ENCODE measurements at places on chromosomes 4 and X.

DNA sequence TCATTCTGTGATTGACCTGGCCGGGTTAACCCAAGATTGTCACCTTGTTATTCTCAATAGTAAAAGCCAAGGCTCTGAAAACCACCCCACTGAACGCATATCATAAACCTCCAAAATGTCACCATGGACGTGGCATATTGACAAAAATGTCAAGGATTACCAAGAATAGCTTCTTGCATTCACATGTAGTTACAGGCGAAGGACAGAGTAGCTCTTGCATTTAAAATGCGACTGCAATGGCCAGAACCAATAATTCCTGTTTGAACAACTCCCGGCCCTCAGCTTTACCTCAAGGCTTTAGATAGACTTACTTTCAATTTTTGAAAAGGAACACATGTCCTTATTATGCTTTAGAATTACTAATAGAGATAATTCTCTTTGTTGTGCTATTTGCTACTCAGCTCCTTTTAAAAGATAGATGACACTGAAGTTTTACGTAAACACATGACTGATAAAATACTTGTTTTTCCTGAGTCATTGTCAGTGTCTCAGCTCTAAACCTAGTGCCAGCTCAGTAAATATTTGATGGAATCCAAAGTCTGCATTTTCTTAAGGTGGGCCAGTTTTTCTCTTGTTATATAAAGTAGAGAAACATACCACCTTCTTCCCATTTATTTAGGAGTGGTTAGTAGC is 66.3 kb downstream of the CLDN34 start:
- peak; percentile 54 for DNase-seq

DNA sequence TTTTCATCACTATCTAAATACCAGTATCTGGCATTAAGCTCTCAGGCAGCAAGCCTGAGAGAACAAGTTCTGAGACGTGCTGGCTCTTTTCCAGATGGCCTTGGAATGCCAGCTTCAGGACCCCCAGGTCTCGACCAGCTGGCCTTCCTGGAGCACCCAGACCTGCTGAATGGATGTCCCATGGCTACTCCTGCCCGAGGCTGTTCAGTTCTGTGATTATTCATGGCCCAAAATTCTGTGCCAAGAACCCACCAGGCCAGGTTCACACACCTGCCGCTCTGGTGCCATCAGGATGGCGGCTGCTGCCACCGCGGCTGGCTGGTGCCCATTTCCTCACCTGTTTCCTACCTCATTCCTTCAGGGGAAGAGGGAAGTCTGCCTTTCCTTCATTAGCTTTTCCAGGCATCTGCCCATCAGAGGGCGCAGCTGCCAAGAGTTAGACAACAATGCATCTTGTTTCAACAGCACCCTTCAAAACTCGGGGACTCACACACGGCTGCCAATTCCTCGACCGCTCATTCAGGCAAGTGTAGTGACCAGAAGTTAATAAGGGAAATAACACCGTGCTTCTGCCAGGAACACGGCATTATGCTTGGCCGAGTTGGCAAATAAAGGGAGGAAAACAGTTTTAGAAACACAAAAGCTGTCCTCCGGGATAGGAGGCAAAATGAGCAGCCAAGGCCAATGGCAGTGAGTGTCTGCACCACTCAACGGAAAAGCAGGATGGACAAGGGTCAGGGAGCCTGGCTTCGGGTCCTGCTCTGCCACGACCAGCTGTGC is 173.8 kb downstream of the NSUN7 start:
- no peak for DNase-seq

GRCh38 chr4:101950258-101950979 is 159.9 kb downstream of the BANK1 start:
- DNase-seq, result no peak

GRCh38 chr4:75800972-75801371 is 76.6 kb downstream of the USO1 start:
- DNase-seq, result peak; percentile 56

GRCh38 chr4:182495031-182495430 is 251.8 kb downstream of the TENM3 start:
- no peak for DNase-seq

GRCh38 chr4:66372706-66373105 is 702.4 kb upstream of the EPHA5 start:
- DNase-seq, result peak; percentile 2

- peak; percentile 35 for DNase-seq
Observed at GRCh38 chrX:154799556-154800348, 5.5 kb downstream of the MPP1 start.

GRCh38 chrX:30635630-30636029 is 17.6 kb upstream of the GK start:
- peak; percentile 32 for DNase-seq

DNA sequence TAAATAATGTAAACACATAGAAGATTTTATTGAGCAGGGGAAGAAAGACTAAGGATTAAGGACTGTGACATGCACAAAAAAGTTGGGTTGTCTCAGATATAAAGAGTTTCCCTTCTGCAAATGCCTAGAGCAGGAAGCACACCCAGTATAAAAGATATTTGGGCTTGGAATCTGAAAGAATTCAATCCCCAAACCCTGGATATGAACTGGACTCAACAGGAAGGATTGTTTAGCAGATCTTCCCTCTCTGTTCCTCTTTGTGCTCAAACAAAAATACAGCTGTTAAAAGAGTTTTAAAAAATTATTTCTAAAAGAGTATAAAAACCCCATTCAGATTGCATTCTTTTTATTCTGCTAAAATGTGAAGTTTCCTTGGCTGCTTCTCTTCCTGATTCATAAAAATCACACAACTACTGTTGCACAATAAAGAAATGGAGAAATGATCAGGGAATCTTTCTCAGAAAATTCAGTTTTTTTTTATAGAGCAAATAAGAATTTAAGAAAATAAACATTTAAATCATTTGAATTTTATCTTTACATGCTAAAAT is 71.4 kb downstream of the PDLIM5 start:
- DNase-seq, result no peak

DNA sequence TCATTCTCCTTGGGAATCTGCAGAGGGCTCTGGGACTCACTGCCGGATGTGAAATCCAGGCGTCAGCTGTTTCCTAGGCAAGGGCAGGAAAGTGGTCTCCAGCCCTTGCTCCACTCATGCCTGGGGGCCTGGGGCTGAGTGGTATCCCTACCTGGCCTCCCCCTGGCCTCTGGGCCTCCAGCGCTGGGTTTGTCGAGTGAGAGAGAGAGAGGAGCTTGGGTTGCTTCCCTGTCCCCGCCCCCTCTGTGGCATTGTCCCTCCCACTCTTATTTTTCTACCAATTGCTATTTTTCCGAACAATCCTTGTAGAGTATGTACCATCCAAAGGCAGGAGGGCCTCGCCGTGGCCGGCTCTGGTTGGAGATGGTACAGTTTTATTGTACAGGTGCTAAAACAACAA is 53.1 kb downstream of the ELF4 start:
- DNase-seq, result no peak

DNA sequence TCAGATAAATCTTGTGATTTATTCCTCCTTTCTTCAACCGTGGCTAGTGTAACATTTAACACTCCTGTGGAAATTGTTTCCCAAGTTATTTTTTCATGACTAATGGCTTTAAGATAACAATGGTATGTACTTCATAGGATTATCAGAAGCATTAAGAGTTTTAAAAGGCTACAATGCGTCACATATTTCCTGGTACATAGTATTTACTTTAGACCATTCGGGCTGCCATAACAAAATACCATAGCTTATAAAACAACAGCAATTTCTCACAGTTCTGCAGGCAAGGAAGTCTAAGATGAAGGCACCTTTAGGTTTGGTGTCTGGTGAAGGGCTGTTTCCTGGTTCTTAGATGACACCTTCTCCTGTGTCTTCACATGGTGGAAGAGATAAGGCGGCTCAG is 158.6 kb downstream of the PAPSS1 start:
- DNase-seq, result no peak

- DNase-seq, result no peak
Observed at GRCh38 chrX:111831343-111831742, 44.6 kb upstream of the TRPC5OS start.

Data from IMR-90 (cell line).